ENCODE measurements at places on chromosomes 3 and 15.

DNA sequence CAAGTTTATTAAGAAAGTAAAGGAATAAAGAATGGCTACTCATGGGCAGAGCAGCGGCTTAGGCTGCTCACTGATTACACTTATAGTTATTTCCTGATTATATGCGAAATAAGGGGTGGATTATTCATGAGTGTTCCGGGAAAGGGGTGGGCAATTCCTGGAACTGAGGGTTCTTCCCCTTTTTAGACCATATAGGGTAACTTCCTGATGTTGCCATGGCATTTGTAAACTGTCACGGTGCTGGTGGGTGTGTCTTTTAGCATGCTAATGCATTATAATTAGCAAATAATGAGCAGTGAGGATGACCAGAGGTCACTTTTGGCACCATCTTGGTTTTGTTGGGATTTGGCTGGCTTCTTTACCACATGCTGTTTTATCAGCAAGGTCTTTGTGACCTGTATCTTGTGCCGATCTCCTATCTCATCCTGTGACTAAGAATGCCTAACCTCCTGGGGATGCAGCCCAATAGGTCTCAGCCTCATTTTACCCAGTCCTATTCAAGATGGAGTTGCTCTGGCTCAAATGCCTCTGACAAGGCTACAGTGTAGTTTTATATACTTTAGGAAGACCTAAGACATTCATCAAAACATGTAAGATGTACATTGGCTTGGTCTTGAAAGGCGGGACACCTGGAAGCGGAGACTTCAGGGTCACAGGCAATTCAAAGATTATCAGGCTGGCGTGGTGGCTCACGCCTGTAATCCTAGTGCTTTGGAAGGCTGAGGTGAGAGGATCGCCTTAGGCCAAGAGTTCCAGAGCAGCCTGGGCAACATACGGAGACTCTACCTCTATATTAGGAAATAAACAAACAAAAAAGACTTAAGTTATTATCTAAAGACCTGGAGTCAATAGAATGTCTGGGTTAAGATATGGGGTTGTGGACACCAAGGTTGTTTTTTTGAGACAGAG is 3.2 kb upstream of the BLOC1S6 start:
- no peak for DNase-seq

DNA sequence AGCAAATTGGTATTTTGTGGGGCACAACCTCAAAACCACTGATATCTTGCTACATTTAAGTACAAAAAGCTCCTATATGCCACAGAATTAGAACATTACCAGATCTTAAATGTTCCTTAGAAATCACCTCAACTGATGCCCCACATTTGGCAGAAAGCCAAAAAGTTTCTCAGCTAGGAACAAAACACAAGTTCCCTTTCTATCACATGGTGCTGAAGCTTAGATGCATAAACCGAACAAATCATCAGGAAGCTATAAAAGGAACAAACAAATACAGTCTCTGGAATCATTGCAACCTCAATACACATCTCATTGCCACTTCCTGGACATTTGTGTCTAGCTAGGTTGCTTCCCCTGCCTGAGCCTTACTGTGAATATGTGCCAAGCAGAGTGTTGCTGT is 492.6 kb downstream of the LPP start:
- DNase-seq = no peak

DNA sequence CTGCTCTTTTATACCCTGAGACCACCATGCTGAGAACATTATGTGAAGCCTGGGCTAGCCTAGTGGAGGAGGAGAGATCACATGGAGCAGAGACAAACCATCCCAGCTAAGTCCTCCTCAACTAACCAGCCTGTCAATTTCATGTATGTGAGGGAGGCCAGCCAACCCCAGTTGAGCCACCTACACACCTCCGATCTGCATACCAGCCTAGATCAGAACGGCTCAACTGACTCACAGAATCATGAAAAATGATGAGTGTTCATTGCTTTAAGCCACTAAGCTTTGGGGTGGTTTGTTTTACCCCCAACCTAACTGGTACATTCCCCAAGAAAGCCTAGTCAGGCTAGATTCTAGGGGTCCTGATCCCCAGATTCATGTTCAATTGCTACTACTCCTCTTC is 19.4 kb upstream of the CA12 start:
- DNase-seq = no peak

- no peak for DNase-seq
Measured at GRCh38 chr3:29324180-29324651, 43.3 kb downstream of the RBMS3 start.

GRCh38 chr3:15091575-15091974 is 7.4 kb downstream of the RBSN start:
- DNase-seq = no peak

- no peak for DNase-seq
Measured at GRCh38 chr15:100244796-100245486, 96.8 kb downstream of the ADAMTS17 start.

GRCh38 chr3:63689285-63689684 is 36.8 kb downstream of the SNTN start:
- DNase-seq = no peak

DNA sequence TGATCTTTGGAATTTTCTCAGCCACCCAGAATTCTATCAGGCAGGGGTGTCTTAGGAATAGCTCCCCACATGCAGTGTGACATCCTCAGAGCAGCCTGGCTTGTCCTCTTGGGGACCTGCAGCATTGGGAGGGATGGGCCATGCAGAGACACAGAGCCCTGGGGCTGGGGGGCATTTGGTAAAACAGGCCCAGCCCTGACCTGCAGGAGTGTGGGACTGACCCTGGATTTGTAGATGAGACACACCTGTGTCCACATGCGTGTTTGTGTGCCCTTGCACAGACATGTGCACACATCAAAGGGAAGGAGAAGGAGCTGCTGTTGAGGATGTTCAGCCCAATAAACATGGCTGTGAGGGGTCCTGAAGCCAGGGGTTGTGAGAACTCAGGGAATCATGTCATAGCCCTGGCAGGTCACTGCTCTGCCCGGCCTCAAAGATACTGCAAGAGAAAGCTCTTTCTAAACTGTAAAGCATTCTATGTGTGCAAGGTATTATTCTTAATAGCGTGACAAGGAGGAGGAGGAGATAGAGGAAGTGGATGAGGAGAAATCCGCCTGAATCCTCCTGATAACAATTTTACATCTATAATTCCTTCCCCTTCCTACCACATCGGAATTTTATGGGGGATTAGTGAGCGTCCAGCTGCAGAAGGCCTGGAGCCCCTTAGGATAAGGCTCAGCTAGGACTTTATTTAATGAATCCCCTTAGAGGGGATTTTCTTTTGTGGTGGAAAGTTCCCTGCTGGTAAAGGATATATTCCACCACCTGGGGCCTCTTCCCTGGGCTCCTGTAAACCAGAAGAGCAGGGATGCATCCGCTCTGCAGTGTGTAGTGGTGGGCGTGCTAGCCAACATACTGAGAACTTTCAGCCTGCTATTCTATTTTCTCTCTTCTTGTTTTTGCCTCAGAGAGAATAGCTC is 245.5 kb downstream of the EPHB1 start:
- DNase-seq = no peak

DNA sequence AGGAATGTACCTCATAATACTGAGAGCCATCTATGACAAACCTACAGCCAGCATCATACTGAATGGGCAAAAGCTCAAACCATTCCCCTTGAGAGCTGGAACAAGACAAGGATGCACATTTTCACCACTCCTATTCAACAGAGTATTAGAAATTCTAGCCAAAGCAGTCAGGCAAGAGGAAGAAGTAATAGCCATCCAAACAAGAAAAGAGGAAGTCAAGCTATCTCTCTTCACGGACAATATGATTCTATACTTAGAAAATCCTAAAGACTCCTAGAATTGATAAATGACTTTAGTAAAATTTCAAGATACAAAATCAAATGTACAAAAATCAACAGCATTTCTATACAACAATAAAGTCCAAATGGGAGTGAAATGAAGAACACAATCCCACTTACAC is 30.2 kb downstream of the OCA2 start:
- no peak for DNase-seq

GRCh38 chr3:147384210-147385058 is 21.9 kb downstream of the ZIC4 start:
- DNase-seq = no peak

- DNase-seq = no peak
Measured at GRCh38 chr3:100299016-100299415, 35.5 kb upstream of the NIT2 start.

DNA sequence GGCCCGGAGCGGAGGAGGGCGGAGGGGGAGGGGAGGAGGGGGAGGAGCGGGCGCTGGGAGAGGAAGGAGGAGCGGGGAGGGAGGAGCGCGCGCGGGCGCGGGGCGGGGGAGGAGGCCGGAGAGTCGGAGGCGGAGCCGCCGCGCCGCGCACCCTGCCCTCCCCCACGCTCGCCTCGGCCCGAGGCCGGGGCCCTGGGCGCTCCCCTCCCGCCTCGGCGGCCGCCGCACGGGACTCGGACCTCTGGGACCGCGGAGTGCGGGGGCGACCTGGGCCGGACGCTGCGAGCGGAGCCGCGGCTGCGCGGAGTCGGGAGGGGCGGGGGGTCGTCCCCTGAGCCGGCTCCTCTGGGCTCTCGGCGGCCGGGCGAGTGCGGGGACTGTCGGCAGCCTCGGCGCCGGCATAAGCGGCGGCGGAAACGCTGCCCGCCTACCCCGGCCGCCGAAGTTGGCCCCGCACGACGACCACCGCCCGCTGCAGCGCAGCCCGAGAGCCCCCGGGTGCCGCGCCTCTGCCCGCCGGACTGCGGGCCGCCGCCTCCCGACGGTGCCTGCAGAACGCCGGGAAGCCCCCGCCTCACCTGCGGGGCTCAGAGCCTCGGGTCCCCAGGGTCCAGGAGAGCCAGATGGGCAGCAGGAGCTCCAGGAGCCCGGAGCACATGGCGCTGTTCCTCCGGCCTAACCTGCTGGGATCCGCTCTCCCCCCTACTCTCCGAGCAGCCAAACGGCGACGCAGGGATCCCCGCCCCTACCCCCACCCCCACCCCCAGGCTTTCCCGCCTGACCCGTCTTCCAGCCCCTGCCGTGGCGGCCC is 406 bp upstream of the GABRB3 start:
- no peak for DNase-seq

DNA sequence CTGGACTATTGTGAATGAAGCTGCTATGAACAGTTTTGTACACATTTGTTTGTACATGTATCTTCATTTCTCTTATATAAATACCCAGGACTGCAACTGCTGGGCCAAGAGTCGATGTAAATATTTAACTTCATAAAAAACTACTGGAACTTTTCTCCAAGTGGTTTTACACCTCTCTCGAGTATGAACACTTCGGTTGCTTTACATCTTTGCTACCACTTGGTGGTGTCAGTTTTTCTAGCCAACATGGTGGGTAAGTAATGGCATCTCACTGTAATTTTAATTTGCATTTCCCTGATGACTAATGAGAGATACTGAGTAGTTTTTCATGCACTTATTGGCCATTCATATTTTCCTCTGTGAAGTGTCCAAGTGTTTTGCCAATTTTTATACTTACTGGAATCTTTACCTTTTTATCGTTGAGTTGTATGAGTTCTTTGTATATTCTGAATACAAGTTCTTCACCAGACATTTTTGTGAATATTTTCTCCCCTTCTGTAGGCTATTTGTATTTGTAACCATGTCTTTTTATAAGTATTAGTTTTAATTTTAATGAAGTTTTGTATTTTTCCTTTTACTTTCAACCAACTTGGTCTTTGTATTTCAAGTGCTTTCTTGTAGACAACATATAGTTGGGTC is 44.4 kb downstream of the PCOLCE2 start:
- DNase-seq = no peak

DNA sequence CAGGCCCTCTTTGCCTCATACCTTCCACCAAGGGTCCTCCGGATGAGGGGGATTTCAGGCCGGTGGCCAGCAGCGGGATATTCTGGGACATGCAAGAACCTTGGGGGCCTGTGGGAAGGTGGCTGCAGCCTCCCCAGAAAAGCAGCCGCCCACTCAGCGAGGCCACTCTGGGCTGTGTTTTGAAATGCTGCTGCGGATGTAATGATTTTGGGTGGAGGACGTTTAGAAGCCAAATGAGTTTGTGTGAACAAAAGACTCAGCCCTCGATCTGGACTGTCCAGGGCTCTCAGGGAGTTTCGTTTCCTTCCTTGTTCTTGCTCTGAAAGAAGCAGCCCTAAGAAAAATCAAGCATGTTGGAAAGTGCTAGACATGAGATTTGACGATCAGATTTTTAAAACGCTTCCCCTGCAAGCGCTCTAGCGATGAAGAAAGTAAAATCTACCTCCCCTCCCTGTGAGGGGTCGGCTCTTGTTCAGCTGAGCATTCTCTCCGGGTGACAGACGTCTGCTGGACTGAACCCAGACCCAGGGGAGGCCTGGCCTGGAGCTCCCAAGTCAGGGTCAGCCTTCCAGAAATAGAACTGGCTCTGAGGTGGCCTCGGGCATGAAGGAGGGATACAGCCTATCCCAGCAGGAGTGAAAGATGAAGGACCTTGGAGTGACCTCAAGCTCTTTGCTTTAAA is 12.9 kb downstream of the HEG1 start:
- no peak for DNase-seq

DNA sequence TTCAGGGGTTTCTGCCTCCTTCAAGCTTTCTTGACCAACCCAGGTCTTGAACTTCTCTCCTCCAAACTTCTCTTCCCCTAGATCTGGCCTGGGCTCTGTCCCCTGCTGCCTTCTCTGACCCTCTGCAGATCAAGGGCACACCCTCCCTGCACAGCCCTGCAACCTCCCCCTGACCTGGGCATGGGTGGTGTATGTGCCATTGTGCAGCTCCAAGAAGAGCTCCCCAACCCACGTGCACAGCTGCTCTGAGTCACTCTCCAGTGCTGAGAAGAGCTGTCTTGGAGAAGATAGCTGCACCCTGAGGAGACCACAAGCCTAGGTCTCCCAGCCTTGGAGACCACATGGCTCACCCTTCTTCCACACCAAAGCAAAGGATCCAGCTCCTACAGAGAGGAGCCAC is 8.0 kb downstream of the MAN2C1 start:
- no peak for DNase-seq

DNA sequence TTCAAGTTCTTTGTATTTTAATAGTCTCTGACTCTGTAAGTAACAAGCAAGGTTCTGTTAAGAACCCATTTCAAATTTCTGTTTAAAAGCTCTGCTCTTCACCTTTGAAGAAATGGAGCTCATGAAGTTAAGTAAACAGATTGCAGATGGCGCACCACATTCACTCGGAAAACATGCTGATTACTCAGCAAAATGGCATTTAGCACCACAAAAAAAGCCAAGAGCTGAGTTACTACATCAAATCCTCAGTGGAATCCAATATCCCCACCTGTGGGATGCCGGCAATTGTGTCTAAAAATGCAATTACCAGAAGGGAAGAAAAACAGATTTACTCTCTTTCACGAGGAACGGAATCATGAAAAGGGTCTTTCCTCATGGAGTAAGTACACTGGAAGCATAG is 758.0 kb downstream of the NTRK3 start:
- no peak for DNase-seq

DNA sequence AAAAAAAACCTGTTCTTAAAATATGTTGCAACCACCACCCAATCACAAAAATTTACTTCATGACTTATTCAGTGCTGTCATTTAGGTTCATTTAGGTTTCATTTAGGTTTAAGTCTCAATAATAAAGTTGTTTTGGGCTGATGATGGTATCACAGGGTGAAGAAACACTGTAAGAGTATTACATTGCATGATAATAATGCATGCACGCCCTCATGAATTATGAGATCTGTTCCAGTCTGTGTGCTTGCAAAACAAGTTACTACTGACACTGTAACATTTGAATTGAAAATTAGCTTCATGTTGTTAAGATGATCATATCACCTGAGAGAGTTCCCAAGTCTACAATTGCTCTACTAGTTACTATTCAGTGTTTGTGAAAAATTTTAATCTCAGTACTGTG is at the start of gene AADACL2:
TSS of gene AADACL2 (plus strand) at position 315 of the 400 bp plus-strand sequence. CDS start 109 bp downstream, outside the sequence.
- DNase-seq = no peak
